ENCODE measurements at places on chromosomes 11 and 22. TPM values are rescaled to one million over a fixed set of nuclear protein-coding genes. Genes with fewer than 3 reads are reported as not detected.

ANKK1 gene
- total RNA-seq: 0.13 TPM

RASGRP2 gene
- 22.0 TPM for total RNA-seq

DSCAML1 gene
- 0.45 TPM for total RNA-seq

OR51B4 gene
- total RNA-seq: not detected

- no peak for DNase-seq
Observed at GRCh38 chr11:32827276-32827675, 2.5 kb upstream of the PRRG4 start.

DNA sequence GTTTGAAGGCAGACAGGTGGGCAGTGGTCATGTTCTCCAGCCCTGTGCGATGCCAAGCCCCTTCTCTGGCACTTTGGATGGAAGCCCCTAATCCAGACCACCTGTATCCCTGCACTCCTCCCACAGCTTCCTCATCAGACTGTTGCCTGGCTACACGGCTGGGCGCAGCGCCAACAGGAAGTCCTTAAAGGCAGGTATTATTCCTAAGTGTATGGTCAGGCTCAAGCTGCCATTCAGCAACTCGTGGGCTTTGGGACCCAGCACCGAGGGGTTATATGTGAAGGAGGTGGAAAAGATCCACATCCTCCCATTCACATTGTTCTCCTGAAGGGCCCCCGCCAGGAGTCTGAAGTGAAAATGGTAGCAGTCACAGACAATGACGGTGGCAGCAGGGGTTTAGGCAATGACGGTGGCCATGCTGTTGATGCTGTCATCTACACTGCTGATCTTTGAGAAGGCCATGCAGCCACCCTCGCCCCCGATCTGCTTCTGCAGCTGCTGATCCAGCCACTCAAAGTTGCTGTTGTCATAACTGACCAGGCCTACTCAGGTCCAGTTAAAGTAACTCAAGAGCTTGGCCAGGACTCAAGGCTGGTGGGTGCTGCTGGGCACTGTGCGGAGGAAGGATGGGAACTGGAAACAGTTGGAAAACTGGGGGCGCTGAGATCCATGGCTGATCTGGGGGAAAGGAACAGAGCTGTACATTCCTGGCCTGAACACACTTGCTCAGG lies 27.7 kb downstream of the OR6Q1 start:
- no peak for DNase-seq

GRCh38 chr11:128208329-128209137 lies 378.8 kb downstream of the ETS1 start:
- no peak for DNase-seq

NCR3LG1 gene
- total RNA-seq: 4.1 TPM

GRCh38 chr11:96627376-96627775 lies 237.6 kb downstream of the JRKL start:
- DNase-seq: no peak

DNA sequence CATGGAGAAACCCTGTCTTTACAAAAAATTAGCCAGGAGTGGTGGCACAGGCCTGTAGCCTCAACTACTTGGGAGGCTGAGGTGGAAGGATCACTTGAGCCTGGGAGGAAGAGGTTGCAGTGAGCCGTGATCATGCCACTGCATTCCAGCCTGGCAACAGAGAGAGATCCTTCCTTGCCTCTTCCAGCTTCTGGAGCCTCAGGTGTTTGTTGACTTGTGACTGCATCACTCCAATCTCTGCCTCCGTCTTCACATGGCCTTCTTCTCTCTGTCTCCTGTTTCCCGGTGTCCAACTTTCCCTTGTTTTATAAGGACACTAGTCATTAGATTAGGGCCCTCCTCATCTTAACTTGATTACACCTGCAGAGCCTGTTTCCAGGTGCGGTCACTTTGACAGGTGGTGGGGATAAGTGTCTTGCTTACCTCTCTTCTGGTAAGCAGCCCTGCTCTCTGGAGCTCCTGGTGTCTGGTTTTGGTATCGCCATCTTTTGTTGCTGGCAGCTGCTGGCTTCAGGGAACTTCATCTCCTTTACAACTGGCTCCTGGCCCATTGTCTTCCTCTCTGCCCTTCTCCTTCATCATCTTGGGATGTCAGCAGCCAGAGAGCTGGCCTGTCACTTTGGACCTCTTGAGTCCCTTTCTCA lies 8.2 kb upstream of the USP2 start:
- no peak for DNase-seq

DNAJC4 gene
- total RNA-seq: 20.4 TPM

MPZL3 gene
- 1.7 TPM for total RNA-seq

DNA sequence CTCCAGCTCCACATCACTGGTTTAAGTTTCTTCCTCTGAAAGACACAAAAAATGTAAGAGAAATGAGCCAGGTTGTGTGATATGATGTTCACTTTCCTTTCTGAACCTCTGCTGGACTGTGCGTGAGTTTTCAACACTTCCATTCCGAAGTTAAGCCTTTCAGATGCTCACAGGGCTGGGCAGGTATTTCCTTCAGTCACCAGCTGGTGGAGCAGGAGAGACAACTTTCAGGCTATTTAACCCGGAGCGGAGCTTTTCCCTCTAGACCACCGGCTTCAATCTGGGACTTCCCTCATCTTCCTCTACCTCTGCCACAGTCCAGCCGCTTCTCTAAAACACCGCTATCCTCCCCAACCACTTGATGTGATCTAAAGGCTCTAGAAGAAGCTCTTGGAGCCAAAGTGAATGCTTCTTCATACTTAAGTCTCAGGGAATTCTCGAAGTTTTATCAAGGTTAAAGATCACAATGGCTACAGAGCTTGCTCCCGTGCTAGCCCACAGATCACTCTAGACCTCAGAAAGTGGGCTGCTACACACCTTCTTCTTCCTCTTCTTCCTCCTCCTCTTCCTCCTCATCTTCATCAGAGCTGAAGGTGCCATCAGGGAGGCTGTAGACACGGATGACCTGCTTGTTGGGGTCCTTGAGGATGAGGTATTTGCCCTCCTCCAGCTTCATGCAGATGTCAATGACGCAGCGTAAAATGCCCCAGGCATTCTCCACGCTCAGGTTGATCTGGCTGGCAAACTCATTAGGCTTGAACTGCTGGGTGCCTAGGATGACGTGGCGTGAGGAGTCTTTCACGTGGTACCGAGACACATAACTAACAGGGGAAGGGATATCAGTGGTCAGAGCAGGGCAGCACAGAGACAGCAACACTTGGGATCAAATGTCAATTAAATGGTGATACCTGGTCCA lies 4.4 kb upstream of the FOXRED2 start:
- DNase-seq: no peak

GRCh38 chr11:130137999-130138398 lies 21.6 kb upstream of the ST14 start:
- DNase-seq: no peak

WNT11 gene
- 34.1 TPM for total RNA-seq

PLAAT4 gene
- 13.0 TPM for total RNA-seq

MIAT gene
- 2.5 TPM for total RNA-seq

- DNase-seq: no peak
Observed at GRCh38 chr11:27401280-27401832, 38.3 kb upstream of the CCDC34 start.

GRCh38 chr11:18775492-18776292 lies 15.9 kb downstream of the PTPN5 start:
- peak; percentile 55 for DNase-seq

SLC22A8 gene
- not detected for total RNA-seq

DNA sequence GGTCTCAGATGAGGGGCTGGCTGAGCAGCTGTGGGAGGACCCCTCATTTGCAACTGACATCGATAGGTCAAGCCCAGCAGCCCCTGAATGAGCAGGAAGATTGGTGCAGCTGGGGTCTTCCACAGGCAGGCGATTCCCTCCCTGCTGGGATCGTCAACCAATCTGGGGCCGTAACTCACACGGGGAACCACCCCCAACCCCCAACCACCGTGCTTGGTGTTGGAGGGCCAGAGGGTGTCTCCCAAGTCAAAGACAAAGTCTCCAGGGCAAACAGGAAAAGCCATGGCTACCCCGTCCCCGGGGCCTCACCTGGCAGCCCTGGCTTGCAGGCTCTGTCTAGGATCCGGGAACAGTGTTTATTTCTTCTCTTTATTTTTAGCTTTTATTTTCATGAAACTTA lies 26.9 kb upstream of the SCUBE1 start:
- DNase-seq: no peak

DNA sequence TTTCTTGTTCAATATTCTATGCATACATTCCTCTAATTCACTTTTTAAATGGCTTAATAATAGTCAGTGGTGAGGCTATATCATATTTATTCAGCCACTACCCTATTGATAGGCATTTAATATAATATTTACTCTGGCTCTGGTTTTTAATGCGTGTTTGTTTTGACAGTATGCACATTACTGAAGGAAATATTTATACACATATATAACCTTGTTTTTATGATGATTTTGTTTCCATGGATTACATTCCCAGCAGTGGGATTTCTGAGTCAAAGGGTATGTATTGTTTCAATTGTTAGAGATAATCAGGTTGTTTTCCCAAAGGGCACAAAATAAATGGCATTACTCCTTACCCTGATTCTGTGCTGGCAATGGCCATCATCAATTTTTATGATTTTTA lies 105.8 kb downstream of the UVRAG start:
- no peak for DNase-seq

All from mesenteric fat pad (tissue), 1 donor.